ENCODE measurements at places on chromosomes 1 and 21.

- no peak for DNase-seq
Observed at GRCh38 chr21:32143241-32143939, 135.5 kb downstream of the MIS18A start.

- DNase-seq = no peak
Observed at GRCh38 chr1:202888221-202888530, 773 bp downstream of the RABIF start.

GRCh38 chr1:94999456-95000131, 72.7 kb upstream of the CNN3 start:
- DNase-seq = no peak

GRCh38 chr1:244435562-244436205, 16.0 kb downstream of the ADSS2 start:
- DNase-seq = peak; percentile 48

DNA sequence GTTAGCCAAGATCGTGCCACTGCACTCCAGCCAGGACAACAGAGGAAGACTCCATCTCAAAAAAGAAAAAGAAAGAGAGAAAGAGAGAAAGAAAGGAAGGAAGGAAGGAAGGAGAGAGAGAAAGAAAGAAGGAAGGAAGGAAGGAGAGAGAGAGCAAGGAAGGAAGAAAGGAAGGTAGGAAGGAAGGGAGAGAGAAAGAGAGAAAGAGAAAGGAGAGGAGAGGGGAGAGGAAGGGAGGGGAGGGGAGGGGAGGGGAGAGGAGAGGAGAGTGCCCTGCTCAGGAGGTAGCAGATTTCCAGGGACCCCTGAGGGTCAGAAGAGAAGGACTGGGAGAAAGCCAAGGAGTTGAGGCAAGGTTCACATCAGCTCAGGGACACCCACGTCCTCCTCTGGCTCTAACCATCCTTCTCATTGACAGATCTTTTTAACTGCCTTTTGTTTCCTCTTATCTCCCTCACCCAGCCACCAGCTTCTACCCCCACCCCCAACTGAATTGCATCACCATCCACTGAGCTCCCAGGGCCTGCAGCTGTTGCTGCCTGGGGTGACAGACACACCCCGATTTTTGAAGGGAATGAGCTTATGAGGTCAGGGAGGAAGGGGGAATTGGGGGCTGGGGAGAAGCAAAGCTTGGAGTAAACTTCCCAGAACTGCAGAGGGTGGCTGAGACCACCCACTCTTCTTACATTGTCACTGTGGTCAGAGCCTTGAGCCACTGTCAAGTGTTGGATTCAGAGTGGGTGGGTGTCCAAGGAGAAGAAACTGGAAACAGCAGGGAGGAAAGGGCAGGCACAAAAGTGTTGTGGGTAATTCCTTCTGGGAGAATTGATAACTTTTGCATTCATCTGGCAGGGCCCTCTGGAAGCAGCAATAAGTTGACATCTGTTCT, 91.6 kb downstream of the GLUL start:
- peak; percentile 30 for DNase-seq

DNA sequence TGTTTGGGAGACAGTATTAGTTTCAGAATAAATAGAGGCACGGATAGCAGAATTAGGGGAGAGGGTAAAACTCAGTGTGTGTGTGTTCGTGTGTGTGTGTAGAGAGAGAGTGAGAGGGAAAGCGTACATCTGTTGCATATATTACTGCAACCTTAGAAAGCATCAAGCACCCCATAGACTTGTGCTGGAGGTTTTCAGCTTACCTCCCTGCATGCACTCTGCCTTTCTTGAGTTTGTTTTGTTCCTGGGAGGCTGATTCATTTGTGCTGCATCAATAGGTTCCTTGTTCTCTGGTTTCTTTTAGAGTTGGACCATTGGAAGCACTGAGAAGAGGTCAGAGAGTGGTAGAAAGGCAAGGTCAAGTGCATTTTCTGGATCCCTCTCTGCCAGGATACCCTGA, 104.4 kb upstream of the KCNK1 start:
- DNase-seq = peak; percentile 32

GRCh38 chr1:91753878-91754277, 132.1 kb downstream of the TGFBR3 start:
- DNase-seq = no peak

Data from astrocyte of the hippocampus (primary cell).